ENCODE measurements at places on chromosomes 5 and 9. TPM values are rescaled to one million over a fixed set of nuclear protein-coding genes. Genes with fewer than 3 reads are reported as not detected.

The PCDHB16 gene
- 0.16 TPM for polyA plus RNA-seq

The ACTBL2 gene
- polyA plus RNA-seq, result not detected

The EPB41L4B gene
- 0.62 TPM for polyA plus RNA-seq

The TNFSF8 gene
- 0.47 TPM for polyA plus RNA-seq

The ST8SIA4 gene
- polyA plus RNA-seq, result 0.36 TPM
